ENCODE measurements at places on chromosomes 12 and 14.

GRCh38 chr12:106269150-106269771 lies 21.4 kb upstream of the CKAP4 start:
- DNase-seq, result no peak

GRCh38 chr14:52119030-52119429 lies 50.2 kb upstream of the NID2 start:
- DNase-seq, result no peak

- no peak for DNase-seq
Observed at GRCh38 chr12:71865166-71865713, 25.7 kb downstream of the TBC1D15 start.

DNA sequence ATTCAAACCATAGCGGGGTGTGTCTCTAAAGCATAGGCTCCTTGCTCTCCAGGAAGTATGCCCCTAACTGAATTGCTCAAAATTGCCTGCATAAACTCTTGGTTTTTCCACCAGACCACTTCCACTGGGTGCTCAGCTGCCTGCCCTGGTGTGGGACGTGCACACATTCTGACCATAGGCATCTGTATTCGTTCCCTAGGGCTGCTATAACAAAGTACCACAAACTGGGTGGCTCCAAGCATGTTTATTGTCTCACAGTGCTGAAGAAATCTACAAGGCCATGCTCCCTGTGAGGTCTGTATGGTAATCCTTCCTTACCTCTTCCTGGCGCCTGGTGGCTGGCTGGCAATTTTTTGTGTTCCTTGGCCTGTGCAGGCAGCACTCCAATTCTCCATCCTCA lies 16.4 kb upstream of the GALNT6 start:
- DNase-seq, result no peak

- no peak for DNase-seq
Observed at GRCh38 chr14:101518611-101519473, 42.5 kb upstream of the DIO3 start.

DNA sequence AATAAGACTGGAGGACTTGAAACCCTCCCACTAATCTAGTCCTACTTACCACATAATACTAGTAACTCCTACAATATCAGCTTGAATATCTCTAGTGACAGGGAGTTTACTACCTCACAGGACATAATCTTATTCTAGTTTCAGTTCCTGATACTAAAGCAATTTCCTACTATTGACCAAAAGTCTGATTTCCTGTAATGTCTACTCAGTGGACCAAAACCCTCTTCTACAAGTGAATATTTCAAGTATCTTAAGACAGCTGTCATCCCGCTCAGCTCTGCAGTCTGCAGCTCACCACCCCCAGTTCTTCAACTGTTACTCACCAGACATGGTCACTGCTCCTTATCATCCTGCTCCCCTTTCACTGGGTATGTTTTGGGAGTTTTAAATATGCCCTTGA lies 70.8 kb upstream of the TMCC3 start:
- no peak for DNase-seq

GRCh38 chr12:237026-237815 lies 23.3 kb upstream of the SLC6A12 start:
- DNase-seq, result no peak

DNA sequence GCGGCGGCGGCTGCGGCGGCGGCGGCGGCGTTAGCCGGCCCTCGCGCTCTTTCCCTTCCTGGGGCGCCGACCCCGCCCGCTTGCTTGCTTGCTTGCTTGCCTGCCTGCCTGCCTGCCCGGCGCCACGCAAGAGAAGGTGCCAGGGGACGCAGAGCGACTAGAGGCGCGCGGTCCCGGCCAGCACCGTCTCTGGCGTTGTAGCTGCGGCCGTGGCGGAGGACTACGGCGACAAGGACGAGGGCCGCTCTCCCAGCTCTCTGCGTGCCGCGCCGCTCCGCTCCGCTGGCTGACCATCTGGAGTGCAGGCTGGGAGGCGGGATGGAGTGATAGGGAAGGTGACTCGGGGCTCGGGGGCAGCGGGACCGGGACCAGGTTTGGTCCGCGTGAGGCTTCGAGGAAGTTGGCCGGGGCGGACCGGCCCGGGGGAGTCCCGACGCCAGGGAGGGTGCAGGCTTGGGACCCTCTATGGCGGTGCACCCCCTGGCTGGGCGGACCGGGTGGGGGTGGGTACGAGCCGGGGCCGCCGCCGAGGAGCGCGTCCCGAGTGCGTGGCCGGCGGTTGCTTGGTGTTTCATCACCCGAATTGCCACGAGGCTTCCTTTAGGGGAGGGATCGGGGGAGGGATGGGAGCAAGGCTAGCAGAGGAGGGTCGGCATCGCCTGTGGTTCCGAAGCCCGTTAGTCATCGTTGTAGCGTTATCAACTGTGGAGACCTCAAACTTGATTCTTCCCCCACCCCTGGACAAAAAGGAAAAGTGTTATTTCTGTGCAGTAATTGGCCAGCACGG lies 471 bp downstream of the XPOT start:
- DNase-seq, result no peak

- no peak for DNase-seq
Observed at GRCh38 chr12:101759396-101760047, 20.3 kb upstream of the SYCP3 start.

GRCh38 chr12:78338054-78338785 lies 507.5 kb downstream of the NAV3 start:
- no peak for DNase-seq

GRCh38 chr14:51482102-51482501 lies 169.6 kb upstream of the FRMD6 start:
- DNase-seq, result no peak

DNA sequence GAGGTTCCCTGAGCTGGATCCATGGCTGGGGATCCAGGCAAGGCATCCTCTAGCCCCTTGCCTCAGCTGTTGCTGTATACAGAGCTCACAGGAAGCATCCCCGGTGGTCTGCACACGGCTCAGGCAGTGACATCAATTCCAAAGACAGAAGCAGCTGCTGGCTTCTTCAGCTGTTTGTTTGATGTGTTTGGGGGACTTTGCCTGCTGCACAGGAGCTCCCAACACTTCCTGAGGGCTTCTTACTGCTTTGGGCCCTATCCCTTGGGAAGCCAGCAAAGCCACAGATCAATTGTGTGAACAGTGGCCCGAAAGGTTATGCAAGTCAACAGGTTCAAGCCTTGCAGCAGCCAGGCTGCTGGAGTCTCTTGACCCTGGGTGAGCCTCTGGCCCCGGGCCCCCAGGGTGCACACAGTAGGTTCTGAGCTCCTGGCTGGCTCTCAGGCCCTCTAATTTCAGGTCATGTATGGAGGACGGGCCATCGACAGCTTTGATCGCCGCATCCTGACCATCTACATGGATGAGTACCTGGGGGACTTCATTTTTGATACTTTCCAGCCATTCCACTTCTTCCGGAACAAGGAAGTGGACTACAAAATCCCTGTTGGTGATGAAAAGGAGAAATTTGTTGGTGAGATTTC lies 42.6 kb downstream of the CCDC92 start:
- DNase-seq, result no peak

GRCh38 chr12:26744697-26745440 lies 88.1 kb downstream of the ITPR2 start:
- peak; percentile 83 for DNase-seq

- peak; percentile 26 for DNase-seq
Observed at GRCh38 chr14:76647697-76648298, 113.5 kb upstream of the VASH1 start.

- DNase-seq, result no peak
Observed at GRCh38 chr12:19428246-19428645, 11.0 kb upstream of the AEBP2 start.

DNA sequence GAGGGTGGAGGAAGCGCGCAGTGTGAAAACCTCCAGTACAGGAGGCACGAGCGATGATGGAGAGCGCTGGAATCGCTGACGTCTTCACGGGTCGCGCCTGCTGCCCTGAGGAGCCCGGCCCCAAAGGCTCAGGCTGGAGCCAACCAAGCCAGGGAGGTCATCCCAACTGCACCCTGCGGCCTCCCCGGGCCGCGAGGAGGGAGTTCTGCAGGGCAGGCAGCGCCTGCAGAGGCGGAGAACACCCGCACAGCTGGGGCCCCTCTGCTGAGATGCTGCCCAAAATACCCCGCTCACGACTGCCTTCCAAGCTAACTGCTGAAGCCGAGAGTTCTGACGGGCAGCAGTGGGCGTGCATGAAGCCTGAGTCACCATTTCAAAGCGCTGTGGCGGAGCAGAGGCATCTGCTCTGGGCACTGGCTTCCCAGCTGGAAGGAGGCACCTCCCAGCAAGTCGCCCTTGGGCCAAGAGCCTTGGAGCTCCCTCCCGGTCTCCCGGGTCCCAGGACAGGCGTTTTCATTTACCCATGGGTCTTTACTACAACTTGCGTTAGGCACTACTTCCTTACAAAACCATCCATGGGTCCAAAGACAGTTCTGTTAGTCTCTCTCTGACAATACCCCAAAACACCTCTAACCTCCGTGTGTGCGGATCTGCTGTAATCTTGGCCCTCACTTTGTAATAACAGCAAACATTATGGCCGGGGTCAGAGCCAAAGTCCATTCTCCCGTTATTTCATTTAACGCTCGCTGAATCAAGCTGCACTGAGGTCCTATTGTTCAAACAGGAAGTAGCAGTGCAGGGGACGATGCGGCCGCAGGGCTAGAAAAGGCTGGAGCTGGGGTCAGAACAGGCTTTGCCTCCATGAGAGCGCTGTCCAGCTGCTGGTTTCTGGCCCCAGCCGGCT lies 60.1 kb upstream of the RIMBP2 start:
- DNase-seq, result peak; percentile 43

Measured in SHP77 treated with DMSO at 0.1 percent for 48 hours (cell line).